ENCODE measurements at places on chromosomes 5 and 9. TPM values are rescaled to one million over a fixed set of nuclear protein-coding genes. Genes with fewer than 3 reads are reported as not detected.

ERAP2 gene
- total RNA-seq: 12.8 TPM

FABP6 gene
- total RNA-seq: not detected

TCF7 gene
- total RNA-seq: 6.8 TPM

SYK gene
- not detected for total RNA-seq

WASHC1 gene
- 10.9 TPM for total RNA-seq

WNT8A gene
- total RNA-seq: not detected

PTGES gene
- total RNA-seq: not detected

ACOT12 gene
- not detected for total RNA-seq

IL17B gene
- total RNA-seq: 0.32 TPM

CCNH gene
- total RNA-seq: 100.0 TPM

FLT4 gene
- total RNA-seq: not detected

GOLM1 gene
- total RNA-seq: 0.20 TPM

SERINC5 gene
- 22.8 TPM for total RNA-seq

PCDH12 gene
- total RNA-seq: not detected
